ENCODE measurements at places on chromosomes 2 and 18. TPM values are rescaled to one million over a fixed set of nuclear protein-coding genes. Genes with fewer than 3 reads are reported as not detected.

The ZC3H6 gene
- 10.9 TPM for total RNA-seq

The XRCC5 gene
- total RNA-seq: 207 TPM

The ELOA2 gene
- total RNA-seq: not detected

The SERPINB4 gene
- not detected for total RNA-seq

DNA sequence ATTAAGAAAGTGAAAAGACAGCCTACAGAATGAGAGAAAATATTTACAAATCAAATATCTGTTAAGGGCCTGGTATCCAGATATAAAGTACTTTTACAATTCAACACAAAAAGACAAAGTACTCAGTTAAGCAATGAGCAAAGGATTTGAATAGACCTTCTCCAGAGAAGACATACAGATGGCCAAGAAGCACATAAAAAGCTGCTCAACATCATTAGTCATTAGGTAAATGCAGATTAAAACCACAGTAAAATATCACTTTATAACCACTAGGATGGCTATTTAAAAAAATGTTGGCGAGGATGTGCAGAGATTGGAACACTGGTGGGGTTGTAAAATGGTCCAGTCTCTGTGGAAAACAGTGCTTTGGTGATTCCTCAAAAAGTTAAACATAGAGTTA lies 38.9 kb downstream of the RAB31 start:
- DNase-seq: no peak

DNA sequence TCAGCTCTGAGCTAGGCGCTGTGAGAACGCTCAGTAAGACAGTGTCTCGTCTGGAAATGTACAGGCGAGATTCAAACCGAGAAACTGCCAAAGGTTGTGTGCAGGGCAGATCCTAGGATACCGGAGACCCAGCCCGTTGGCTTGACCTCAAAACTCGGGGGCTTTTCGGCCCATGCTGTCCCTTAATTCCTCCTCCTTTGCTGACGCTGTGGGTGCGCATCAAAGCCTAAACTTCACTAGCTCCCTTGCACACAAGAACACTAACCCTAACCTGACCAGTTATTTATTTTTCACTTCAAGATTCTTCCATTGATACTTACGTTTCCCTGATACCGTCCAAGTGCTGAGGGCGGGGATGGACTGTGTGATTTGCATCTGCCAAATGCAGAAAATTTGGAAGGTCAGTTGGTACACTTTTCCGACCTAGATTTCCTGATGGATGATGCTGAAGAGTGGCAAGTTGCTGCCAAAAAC lies 1.0 kb upstream of the AAK1 start:
- no peak for DNase-seq

The INO80D gene
- total RNA-seq: 30.8 TPM

The CYRIA gene
- total RNA-seq: 3.5 TPM

- no peak for DNase-seq
These were observed 366.0 kb upstream of the SLC14A2 start for GRCh38 chr18:45249246-45249661.

- no peak for DNase-seq
These were observed 34.9 kb downstream of the SLC20A1 start for GRCh38 chr2:112680666-112681101.

- DNase-seq: no peak
These were observed 461.0 kb upstream of the CDH2 start for GRCh38 chr18:28637897-28638296.

DNA sequence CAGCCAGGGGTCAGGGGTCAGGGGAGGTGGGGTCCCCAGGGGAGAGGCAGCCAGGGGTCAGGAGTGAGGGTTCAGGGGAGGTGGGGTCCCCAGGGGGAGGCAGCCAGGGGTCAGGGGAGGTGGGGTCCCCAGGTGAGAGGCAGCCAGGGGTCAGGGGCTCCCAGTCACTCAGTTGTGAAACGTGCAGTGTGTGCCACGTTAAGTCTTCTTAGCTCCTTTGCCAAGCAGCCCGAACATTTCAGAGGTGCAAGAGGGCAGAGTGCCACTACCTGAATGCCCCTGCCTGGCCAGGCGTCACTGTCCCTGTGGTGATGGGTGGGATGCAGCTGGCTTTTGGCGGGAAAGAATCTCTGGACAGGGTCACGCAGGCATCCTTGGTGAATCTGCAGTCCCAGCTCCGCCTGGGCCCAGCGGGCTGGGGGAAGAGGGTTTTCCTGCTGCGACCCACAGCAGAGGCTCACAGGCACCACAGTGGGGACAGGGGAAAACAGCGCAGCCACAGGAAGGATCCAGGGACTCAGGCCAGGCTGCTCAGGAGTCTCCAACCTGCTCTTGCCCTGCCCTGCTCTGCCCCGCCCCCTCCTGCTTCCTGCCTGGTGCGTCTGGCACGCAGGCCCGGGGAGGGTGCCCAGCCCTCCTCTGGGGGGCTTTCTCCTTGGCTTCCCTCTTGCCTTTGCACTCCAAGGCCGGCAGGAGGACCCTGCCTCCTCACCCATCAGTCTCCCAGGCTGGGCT lies 188.3 kb downstream of the TWIST2 start:
- DNase-seq: peak; percentile 38

The ALKAL2 gene
- 3.0 TPM for total RNA-seq

The SNTG2 gene
- 0.38 TPM for total RNA-seq

The GAREM1 gene
- total RNA-seq: 19.6 TPM

GRCh38 chr18:25167612-25168410 lies 184.2 kb downstream of the ZNF521 start:
- no peak for DNase-seq

- no peak for DNase-seq
These were observed 194.1 kb upstream of the DSEL start for GRCh38 chr18:67710639-67711038.

The TUBA3E gene
- not detected for total RNA-seq

GRCh38 chr2:166070231-166070630 lies 57.6 kb downstream of the SCN1A start:
- DNase-seq: no peak

The LONRF2 gene
- 0.67 TPM for total RNA-seq

- no peak for DNase-seq
These were observed 79.8 kb downstream of the VAPA start for GRCh38 chr18:9993521-9994025.

DNA sequence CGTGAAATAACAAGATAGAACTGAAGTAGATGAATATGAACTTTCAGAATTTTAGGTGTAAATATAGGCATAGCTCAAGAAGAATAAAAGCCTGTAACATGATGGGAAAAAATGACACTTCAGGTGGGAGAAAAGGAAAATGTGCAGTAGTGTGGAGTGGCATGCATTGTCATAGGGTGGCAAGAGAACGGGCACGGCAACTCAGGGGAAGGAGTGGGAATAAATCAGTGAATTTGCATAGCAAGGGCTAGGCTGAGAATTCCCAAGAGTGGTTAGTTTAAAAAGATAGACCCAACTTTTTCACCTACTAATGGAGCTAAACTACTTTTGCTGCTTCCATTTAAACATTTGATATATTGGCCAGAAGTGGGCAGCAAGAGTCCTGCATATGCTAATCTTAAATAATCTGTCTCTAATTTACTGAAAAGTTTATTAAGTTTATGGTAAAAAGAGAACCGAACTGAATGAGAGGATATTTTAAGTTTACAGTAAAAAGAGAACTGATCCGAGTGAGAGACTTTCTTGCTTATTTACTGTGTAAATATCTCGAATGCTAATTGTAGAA lies 228.1 kb downstream of the CTNNA2 start:
- DNase-seq: no peak

DNA sequence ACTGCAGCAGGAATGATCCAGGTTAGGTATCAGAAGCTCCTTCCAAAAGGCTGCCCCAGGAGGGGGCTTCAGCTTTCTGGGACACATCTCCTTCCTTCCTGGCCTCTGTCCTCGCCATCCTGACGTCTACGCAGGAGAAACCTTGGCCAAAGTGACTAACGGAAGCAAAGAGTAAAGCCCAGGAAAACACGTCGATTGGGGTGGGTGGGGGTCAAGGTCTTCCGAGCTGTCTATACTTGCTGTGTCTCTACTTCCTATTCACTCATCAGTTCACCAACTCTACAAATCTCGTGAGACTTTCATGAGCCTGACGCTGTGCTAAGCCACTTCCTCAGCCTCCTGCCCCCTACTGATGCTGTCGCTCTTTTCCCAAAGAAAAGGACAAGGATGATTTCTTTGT lies 212.6 kb downstream of the TNS1 start:
- DNase-seq: no peak

DNA sequence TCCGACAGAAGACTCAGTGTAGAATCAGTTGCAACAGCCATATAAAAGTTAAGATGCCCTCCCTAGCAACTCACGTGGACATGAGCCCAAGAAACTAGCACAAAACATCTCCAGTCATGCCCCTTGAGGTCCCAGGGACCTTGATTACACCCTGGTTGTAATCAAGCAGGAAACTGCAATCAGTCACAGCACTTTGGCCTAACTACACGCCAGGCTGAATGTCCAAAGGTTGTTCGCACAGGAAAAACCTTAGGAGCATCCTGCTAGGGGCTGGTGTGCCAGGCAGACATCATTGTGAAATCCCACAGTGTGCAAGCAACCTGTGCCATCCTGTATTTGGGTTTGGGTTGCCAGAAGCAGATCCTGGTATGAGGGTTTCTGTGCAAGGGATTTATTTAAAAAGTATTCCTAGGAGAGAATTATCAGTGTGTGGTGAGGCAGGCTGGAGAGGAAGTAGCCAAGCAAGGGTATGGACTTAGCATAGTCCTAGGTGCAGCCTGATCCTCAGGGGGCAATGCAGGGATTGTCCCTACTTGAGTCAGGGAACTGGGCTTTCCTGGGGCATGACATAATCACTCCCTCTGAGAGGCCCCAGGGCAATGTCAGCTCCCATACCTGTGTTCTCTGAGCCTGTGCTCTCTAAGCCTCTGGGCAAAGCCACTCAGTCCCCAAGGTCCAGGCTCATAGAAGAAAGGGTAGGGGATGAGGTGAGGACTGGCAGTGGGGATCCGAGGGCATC lies 17.8 kb upstream of the SULT1C2 start:
- DNase-seq: no peak

The CELF4 gene
- total RNA-seq: 0.32 TPM

- no peak for DNase-seq
These were observed 9.7 kb downstream of the ERMN start for GRCh38 chr2:157315901-157316300.

The ZNF521 gene
- 11.6 TPM for total RNA-seq

GRCh38 chr2:132383956-132384355 lies 32.6 kb upstream of the GPR39 start:
- no peak for DNase-seq

The SPDYA gene
- total RNA-seq: 1.1 TPM

The CFC1 gene
- 0.28 TPM for total RNA-seq

DNA sequence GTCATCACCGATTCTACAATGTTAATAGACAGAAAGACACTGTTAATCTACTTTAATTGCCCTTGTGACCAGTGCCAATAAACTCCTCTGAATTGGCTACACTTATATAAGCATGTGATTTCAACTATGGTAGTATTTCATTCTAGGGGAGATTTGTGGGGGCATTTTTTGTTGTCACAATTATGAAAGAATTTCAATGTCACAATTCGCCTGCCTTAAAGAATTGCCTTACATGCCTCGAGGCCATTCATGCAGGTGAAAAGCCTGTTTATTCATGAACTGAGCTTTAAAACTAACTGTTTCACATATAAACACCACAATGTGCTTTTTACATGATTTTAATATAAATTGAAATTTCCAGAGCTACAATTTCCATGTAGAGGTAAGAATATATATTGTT lies 162.8 kb downstream of the GCA start:
- no peak for DNase-seq

- DNase-seq: no peak
These were observed 198.4 kb downstream of the RBM43 start for GRCh38 chr2:151063271-151063670.

- no peak for DNase-seq
These were observed 19.1 kb downstream of the LRP2 start for GRCh38 chr2:169343202-169343601.

DNA sequence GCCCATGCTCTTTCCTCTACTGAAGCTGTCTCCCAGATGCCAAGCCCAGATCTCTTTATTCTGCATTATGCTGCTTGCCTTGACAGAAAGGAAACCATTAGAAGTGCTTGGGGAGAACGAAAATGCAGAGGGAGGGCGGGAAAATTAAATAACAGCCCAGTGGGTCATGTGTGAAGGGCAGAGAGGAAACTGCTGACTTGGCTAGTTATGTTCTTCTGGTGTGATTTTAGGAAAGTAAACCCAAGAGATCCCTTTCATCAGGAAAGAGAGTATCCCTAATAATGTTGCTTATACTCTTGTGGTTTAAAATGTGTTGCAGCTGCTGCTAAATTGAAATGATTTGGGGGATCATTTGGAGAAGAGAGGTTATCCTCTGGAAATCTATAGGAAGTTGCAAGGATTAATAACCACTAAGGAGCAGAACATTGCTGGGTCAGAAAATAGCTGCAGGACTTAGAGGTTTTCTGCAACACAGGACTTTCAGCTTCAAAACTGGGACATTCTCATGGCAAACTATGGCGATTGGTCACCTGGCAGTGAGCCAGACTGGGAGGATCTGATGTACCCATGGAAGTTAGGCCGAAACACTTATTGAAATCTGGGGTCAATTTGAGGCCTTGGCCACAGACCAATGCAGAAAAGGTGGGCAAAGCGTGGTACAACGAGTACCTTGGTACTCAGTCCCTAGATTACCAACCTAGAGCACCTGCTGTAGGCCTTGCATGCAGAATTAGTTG lies 172.2 kb downstream of the TMEM247 start:
- DNase-seq: no peak

- no peak for DNase-seq
These were observed 24.7 kb upstream of the NRP2 start for GRCh38 chr2:205657579-205657978.

The SLC9A4 gene
- not detected for total RNA-seq

DNA sequence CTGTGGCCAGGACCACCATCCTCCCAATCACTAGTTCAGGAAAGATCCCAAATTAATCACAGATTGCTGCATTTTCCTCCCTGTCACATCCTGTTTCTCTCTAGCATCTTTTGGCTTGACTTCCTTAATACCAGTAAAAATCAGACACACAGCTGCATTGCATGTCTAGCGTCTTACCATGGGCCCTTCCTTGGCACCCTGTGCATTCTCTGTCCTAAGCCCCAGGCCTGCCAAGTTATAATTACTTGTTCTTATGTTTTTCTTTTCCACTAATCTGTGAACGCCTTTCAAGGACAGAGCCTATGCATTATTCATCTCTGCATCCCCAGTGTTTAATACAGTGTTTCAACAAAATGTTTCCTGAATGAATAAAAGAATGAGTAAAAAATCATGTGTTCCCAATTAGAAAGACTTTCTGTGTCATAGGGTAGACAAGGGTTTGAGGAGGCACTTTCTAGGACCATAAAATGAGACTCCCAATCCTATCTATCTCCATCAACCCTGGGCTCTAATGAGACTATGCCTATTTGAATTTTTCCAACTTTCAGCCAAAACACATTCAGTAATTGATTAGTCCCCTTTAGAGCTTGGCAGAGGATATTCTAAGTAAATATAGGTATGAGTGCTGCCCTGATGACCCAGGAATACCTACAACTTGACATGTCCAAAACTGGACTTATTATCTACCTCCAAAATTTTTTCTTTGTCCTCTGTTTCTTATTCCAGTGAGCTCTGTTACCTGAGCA lies 10.3 kb upstream of the NT5C1B start:
- DNase-seq: no peak

DNA sequence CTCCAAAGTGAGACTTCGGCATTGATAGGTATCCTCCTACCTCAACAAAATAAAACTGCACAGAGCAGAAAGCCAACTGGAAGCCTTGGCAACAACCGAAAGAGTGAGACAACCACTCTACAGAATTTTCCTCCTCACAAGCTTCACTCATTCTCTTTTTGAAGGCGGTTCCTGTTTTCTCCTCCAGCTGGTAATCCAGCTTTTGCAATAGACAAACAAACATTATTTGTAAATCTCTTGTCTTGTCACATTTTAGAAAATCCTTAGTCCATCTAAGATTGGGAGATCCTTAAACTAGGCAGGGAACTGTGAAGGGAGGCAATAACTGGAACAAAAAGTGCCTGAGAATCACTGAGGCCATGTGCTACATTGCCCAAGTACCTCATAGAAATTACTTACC lies 332.4 kb downstream of the BCL11A start:
- DNase-seq: no peak

The TUBA4B gene
- total RNA-seq: not detected

The IL1R1 gene
- total RNA-seq: 17.8 TPM

Data from mucosa of descending colon (tissue), 3 donors.